Fibroblast of skin of right quadriceps (primary cell): ENCODE measurements at places on chromosomes 4 and X.
A peak's percentile ranks its signal among the peaks of the same experiment; 100 is the strongest.

DNA sequence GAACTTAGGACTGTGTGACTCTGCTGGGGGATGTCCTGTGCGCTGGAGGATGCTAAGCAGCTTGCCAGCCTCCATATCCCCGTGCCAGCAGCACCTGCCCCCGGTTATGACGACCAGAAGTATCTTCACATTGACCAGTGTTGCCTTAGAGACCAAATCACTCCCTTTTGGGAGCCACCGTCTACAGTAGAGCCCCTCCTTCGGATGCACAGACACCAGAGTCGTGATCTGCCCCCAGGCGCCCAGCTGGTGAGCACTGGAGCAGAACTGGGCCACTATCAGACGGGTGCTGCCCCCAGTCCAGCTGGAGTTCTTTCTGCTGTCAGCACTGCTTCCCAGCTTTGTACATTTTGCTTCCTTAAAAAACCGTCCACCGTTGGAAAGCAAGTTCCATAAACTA, 30.0 kb upstream of the TADA2B start:
- DNase-seq: no peak

- peak; percentile 32 for DNase-seq
Measured at GRCh38 chrX:11137543-11138139, 26.5 kb downstream of the HCCS start.

DNA sequence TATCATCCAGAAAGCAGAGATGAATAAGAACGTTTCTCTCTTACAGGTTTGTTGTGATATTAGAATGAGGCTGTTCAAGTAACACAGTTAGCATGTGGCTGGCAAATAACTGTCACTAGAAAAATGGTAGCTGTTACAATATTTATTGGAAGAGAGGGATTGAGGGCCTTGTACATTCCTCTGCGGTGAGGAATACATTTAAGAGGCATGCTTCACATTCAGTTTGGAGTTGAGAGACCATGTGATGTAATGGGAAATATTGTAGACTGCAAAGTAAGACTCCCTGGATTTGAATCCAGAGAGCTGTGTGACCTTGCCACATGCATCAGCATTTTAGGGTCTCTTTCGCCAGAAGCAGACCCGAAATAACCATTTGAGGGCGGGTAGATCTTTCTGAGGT, 104.8 kb upstream of the KIT start:
- DNase-seq: peak; percentile 71

DNA sequence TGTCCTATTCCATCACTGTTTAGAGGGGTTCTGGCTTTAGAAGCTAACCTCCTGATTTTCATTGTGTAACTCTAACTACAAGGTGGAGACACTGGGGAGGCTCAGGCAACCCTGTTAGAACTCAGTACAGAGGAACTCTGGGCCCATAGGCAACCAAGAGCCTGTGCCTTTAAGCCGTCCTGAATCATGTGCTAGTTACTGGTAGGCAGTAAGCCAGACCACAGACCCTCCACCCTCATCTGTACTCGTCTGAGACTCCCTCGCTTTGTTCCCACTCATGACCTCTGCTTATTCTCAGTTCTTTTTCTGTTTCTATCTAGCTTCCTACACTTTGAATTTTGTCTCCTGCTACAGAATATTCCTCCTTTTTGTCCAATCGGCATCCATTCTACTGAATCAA, 31.4 kb downstream of the TBC1D1 start:
- peak; percentile 55 for DNase-seq

DNA sequence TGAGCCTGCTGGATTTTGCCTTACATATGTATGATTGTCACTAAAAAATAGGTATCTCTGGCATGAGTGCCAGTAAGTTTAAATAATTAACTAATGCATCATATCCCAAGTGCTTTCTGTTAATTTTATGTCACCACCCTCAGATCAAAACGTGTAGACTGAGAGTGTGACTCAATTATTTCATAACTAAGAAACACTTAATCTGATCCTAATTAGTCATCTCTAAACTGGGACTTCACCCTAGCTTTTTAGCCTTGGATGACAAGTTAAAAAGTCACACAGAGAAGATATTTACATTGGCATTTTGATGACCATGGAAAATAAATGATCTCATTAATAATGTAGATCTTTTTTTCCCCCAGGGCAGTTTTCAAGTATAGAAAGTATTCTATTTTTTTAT, 23.1 kb upstream of the SLC6A14 start:
- DNase-seq: no peak

DNA sequence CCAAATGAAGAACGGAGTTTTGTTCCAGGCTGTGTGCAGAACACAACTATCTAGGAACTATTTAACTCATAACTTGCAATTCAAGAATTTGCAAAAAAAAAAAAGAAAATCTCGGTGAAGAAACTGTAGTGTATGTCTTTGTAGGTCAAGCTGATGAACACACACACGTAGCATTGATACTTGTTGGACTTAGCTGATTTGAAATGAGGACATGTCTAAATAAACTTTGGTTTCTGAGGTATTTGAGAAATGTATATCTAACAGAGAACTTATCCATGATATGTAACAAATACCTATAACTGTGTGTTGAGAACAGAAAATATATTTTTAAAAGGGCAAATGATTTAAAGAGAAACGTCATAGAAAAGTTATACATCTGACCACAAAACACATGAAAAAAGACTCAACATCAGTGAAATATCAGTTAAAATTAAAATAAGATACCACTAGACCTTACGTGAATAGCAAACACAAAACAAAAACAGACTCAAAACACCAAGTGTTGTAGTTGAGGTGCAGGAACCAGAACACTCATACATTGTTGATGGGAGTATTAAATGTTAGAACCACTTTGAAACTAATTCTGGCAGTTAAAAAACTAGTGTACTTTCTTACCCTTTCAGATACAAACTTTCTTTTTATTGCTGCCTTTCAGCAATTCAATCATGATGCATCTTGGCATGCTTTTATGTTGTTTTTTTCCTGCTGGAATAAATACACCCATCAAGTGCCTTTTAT, 1535.8 kb upstream of the PCDH10 start:
- no peak for DNase-seq

DNA sequence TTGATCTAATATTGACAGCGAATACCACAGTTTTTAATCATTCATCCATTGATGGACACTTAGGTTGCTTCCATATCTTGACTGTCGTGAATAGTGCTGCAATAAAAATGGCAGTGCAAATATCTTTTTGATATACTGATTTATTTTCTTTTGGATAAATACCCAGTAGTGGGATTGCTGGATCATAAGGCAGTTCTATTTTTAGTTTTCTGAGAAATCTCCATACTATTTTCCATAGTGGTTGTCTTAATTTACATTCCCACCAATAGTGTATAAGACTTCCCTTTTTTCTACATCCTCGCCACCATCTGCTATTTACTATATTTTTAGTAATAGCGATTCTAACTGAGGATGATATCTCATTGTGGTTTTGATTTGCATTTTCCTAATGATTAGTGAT, 100.1 kb downstream of the SMARCA1 start:
- DNase-seq: no peak

GRCh38 chrX:39367416-39367815, 566.2 kb downstream of the MID1IP1 start:
- no peak for DNase-seq

- no peak for DNase-seq
Measured at GRCh38 chrX:134885336-134886001, 105.3 kb upstream of the SMIM10 start.

DNA sequence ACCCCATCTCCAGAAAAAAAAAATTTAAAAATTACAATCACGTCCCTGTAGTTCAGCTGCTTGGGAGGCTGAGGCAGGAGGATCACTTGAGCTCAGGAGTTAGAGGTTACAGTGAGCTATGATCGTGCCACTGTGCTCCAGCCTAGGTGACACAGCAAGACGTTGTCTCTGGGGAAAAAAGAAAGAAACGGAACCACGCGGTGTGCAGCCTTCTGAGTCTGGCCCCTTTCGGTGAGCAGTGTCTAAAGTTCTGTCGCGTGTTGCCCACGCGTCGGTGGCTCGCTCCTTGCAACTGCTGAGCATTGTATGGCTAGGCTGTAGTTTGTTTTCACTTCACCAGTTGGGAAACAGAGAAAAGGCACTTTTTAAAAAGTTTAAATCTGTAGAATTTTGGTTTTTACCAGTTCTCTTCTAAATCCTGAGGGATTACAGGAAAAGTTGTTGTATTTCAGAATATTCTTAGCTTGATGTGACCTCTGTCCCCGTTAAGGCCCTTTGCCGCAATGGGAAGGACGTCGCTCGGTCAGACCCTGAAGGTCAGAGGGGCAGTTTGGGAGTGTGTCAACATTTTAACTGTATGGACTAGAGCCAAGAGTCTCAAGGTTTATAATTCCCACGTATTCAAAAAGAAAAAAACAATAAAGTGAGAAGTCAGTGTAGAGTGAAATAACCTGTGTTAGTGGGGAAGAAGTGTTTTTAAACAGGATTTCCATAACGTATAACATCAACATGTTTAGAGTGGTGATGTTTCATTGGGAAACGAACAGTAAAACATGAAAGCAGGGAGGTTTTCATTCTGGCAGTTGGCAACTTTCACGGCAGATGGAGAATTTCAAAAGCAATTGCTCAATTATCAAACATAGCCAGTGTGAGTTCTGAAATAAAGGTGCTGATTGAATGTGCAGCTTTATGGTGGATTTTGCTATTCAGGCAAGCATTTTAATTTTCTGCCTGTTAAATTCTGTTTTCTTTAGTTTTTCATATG, 45.8 kb upstream of the MSANTD1 start:
- no peak for DNase-seq

- DNase-seq: no peak
Measured at GRCh38 chrX:48475296-48475695, 703 bp upstream of the FTSJ1 start.

DNA sequence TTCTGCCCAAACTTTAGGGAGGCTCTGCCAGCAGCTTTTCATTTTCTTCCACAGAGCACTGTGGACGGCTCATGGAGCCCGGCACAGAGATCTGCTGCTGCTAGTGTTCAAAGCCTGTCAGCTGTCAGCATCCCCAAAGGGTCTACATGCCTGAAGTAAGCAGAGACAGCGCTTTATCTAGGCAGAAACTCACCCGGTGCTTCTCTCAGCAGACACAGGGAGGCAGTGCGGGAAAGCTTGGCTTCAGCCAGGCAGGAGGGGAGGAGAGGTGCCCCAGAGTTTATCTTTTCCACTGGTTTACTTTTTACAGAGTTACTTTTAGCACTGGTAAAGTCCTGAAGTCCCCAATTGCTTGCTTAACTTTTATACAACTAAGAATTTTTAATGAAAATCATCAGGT, 339.3 kb downstream of the NKX6-1 start:
- DNase-seq: no peak

GRCh38 chrX:71053217-71053621, 14.9 kb downstream of the SNX12 start:
- peak; percentile 17 for DNase-seq

- peak; percentile 9 for DNase-seq
Measured at GRCh38 chr4:55838356-55838755, 15.1 kb upstream of the EXOC1 start.

DNA sequence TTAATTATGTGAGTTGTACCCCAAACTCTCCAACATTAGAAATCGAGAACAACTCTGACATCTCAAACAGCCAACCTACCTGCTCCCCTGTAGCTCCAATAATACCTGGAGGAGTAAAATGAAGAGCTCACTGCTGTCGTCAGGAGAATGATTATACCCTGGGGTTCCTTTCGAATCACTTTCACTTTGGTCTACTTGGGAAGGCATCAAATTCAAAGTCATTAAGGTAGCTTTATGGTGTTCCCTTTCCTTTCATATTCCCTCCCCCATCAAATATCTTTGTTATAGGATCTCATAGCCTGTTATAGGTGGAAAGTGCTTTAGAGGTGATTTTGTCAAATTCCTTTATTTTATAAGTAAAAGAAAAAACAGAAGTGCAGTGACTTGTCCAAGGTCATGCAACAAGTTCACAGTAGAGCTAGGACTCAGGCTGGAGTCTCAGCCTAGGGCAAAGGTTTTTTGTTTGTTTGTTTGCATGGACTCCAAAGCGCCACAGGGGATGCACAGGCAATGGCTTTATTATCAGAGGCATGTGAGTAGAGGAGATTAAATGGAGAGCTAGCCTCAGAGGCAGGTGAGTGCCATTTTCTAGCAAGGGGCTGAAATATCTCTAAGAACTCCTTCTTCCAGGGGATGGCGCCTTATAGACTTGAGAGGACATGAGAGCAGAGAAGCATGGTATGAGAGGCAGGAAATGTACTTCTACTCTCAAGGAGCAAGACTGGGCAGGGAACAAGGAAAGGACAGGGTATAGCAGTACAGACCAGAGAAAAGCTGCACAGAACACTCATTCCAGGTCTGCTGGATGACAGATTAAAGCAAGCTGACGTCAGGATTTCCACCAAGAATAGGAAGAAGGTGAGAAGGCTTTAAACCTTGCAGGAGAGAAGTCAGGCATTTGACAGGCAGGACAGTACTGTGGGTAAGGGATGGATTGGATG, 262.1 kb upstream of the GPC4 start:
- no peak for DNase-seq

DNA sequence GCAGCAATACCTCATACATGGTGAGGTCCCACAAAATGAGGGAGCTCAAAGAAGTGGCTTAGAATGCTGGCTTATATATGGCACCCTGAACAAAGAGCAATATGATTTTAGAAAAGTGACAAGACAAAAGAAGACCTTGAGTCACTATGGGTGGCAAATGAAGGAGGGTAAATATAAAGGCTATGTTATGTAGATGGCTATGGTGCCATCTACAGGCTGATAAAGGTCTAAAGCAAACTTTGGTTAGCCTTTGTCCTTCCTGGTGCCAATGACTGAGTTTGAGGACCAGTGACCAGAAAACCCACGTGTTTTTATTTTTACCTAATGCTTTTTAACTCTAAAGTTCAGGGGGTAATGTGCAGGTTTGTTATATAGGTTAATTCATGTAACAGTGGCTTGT, 151.8 kb downstream of the CCNG2 start:
- DNase-seq: peak; percentile 26

DNA sequence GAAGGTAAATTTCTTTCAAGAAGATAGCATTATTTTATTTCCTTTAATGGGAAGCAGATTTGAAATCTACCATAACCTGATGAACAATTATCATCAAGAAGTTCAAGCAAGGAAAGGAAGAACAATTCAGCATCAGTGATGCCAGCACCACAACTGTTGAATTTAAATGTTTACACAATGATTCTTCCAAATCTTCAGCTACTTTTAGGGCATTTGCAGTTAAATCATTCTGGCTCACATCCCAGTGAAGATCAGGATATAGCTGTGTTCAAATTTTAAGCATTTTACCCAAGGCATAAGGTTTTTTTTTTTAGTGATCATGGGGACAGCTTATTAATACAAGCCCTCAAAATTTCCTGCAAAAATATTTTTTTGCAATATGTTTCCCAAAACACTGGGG, 112.9 kb downstream of the SHISA3 start:
- DNase-seq: no peak

- peak; percentile 64 for DNase-seq
Measured at GRCh38 chr4:78565971-78566372, 14.4 kb downstream of the ANXA3 start.

DNA sequence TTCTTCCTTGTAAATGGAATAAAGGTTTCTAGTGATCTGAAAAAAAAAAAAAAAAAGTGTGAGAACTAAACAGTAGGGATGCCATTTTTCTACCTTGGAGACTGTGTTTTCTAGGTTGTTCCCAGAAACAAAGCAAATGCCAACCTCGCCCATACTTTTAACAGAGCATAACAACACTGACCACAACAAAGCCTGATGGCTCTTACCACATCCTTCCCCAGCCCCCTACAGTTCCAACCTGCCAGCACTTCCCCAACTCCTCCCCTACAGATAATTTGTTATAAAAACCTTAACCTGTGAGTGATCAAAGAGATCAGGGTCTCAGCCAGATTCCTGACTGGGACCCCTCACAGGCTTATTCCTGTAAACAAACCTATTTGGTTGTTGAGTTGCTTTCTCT, 940.0 kb downstream of the SH3BGRL start:
- no peak for DNase-seq

GRCh38 chr4:19425146-19425545, 826.6 kb upstream of the SLIT2 start:
- peak; percentile 68 for DNase-seq
